H1 (cell line): ENCODE measurements at places on chromosomes 13 and 19.

- no peak for DNase-seq
Observed at GRCh38 chr19:33440241-33440640, 66.7 kb downstream of the CEBPG start.

- no peak for DNase-seq
Observed at GRCh38 chr13:105220881-105221280, 1314.6 kb downstream of the EFNB2 start.

DNA sequence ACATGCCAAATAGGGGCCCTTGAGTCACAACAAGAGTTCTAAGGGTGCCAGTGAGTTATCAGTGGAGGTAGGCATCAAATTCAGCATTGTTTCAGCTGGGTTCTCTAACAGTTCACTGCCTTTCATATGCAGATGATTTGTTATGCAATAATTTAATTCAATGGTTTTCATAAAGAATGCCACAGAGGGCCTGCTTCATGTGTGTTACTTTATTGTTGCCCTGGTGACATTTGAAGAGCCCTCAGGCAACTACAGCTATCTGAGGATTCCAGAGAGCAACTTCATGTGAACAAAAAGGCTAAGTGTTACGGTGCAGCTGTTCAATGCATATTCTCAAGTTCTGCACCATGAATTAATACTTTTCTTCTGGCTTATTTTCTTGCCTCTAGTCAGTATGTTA is 43.1 kb upstream of the STARD13 start:
- no peak for DNase-seq

DNA sequence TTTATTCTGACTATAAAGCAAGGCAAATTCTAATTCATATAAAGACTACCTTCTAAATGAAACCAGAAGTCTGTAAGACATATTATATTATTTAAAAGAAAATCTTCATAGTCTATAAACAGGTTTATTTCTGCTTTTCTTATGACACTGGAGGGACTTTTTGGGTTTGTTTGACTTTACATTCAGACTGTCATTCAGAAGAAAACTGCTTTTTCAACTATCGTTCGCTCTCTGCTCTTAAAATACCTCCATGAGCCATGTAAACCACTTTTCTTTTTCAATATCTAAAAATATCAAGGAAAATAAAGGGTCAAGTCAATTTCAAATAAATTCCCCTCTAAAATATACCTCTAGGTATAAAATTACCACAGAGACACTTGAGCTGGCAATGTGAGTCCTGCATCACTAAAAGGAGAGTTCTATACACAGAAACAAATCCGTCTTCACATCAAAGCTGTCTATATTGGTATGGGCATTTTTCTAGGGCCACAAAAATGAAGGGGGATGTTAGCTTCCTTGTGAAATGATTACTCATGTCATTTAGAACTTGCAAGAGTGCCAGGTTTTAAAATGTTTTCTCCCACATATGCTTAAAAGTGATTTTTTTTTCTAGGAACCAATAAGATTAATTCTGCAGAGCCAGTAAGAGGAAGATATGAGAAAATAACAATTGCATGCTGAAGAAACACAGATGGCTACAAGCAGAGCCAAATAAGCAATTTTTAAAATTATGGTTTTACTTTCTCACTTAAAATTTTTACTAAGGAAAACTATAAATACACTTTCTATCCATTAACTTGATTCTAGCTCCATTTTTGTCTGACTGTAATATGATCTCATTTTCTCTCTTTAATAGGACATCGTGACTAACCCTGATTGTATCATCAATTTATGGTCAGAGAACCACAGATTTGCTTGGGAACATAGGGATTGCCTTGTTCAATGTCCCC is 181.8 kb downstream of the TBC1D4 start:
- DNase-seq = no peak

GRCh38 chr13:33678906-33679657 is 138.9 kb upstream of the RFC3 start:
- no peak for DNase-seq

DNA sequence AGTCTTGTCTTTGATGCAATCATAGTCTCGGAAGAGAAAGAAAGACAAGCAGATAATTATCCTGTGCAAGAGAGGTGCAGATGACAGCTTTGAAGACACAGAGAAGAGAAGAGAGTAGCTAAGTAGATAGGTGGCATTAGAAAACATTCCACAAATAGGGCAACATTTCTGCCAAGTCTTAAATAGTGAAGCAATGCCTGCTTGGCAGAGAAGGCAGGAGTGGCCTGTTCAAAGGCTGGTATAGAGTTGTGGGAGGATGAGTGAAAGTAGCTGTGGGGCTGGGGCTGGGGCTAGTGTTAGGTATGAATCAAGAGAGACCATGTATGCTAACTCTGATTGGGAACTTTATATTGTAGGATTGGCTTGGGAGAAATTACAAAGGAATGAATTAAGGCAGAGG is 305.5 kb downstream of the DNAJC15 start:
- DNase-seq = no peak

DNA sequence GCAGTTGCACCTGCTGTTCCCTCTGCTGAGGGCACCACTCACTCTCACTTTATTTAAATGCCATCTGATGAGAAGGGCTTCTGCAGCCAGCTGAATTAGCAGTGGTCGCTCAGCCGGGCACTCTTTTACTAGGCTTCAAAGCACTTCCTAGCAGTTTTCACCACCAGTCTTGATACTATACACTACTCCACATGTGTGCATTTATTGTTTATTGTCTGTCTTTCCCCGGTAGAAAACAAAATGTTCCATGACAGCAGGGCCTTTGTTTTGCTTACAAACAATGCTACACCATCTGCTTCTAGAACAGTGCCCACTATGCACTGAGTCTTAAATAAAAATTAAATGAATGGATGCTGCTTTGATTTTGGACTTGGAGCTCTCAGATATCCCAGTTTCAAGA is 404.9 kb downstream of the FGF14 start:
- no peak for DNase-seq

- no peak for DNase-seq
Observed at GRCh38 chr13:37011002-37011401, 10.4 kb downstream of the EXOSC8 start.

GRCh38 chr13:90746230-90746629 is 601.3 kb upstream of the MIR17HG start:
- no peak for DNase-seq

DNA sequence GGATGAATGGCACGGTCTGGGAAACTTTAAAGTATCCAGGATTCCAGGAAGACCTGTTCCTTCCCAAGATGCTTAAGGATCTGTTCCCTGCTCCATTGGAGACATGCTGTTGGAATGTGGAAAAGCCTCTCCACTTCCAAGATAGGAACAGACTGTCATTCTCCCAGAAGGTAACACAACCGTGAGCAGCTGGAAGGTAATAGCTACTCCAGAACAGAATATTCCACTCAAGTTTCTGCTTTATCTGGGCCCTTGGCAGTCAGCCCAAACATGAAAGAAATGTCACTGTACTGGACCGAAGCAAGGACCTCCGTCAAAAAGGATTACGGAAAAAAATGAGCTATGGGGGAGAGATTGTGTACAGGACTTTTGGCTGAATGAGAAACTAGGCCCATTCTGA is 420.9 kb upstream of the NBEA start:
- DNase-seq = no peak

GRCh38 chr13:106558527-106558926 is 9.4 kb downstream of the ARGLU1 start:
- DNase-seq = no peak

- DNase-seq = peak; percentile 11
Observed at GRCh38 chr19:28430214-28430613, 782.7 kb downstream of the UQCRFS1 start.

GRCh38 chr13:33945477-33945876 is 127.5 kb downstream of the RFC3 start:
- no peak for DNase-seq

DNA sequence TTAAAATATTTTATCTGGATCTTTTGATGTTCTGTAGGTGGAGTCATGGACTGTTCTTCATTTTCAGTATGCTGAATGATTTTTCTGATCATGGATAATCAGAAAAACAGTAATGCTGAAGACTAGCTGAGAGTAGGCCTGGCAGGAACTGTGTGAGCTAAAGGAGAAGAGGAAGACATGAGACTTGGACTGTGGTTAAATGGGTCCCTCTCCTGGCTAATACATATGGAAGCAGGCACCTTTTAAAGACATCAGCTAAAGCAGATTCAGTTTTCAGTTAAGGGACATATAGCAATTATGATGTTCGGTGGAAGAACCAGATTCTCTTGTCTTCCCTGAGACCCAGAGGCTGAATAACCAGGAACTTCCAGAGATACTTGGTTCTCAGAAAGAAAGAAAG is 169.4 kb downstream of the OLFM4 start:
- DNase-seq = no peak

DNA sequence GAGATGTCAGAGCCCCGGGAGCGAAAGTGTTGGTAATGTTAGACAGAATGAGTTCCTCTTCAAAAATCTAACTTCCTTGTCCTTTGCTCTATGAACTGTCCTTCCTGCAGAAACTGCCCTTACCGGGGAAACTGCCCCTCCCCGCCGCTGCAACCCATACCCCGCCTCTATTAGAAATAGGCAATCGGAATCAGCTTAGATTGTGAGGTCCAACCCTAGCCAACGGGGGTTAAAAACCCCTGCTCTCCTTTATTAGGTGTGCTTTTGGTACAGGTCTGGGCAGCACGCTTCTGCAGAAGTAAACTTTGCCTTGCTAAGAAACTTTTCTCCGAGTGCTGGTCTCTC is 11.5 kb upstream of the CAPNS1 start:
- no peak for DNase-seq

DNA sequence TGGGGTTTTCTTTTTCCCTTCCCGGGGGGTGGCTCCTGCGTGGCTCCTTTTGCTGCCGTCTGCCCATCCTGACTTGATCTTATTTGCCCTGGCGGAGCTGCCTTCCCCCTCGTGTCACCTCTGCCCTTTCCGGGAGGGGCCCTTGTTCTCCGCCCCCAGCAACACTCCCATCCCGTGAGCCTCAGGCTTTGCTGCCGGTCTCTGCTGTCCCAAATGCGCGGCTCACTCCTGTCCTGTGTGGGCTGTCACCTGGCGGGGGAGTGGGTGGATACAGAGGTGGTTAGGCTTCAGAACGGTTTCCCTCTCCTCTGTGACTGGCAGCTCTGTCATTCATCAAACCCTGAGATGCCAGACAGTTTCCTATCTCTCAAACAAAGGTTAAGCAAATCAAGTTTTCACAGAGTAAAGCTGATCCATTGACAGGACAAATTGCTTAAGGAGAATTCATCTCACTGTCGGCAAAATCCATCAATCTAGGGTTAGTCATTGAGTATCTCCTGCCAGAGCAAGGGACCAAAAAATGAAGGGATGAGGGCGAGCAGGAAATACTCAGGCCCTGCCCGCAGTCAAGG is 84.0 kb downstream of the ANKRD10 start:
- no peak for DNase-seq

DNA sequence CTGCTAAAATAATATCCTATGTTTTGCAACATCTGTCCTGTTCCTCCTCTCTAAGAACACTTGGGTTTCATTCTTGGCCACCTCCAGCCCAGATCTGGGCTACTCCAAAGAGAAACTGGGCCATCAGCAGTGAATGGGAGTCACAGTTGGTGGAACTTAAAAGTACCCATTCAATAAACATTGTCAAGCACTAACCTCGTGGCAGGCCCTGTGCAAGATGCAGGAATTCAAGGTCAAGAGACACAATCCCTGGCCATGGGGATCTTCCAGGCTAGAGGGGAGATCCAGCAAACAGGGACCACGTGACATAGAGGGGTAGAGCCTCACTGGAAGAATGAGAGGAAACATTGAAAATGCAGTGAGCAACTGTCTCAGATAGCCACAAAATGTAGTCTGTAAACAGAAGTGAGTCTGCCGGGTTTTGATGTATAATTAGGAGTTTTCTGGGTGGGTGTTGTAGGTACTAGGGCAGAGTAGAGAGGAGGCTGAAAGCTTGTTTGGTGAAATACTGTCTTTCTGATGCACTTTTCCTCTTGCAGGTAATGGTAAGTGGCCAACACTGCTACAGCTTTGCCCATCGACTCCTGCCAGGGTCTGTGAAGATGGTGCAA is 14.8 kb upstream of the EID2 start:
- DNase-seq = no peak

GRCh38 chr19:4096049-4096892 is 27.7 kb downstream of the MAP2K2 start:
- DNase-seq = no peak

DNA sequence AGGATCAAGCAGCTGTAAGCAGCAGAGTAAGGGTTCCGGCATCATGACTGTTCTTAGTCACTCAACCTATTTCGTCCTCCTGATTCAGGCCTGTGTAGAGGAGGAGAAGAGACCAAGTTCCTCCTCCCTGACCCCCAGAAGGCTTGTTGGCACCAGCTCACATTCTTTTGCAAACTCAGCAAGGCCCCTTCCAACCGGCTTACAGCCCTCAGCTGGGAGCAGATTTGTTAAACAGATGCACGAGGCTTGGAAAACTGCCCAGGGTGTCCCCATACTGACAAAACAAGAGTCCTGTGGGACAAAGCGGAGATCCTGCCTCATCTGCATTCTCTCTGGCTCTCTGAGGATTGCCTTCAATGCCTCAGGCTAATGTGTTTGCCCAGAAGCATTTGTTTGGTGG is 113.2 kb upstream of the SOX21 start:
- DNase-seq = peak; percentile 86

- DNase-seq = no peak
Observed at GRCh38 chr19:42279155-42279901, 10.3 kb downstream of the CIC start.

DNA sequence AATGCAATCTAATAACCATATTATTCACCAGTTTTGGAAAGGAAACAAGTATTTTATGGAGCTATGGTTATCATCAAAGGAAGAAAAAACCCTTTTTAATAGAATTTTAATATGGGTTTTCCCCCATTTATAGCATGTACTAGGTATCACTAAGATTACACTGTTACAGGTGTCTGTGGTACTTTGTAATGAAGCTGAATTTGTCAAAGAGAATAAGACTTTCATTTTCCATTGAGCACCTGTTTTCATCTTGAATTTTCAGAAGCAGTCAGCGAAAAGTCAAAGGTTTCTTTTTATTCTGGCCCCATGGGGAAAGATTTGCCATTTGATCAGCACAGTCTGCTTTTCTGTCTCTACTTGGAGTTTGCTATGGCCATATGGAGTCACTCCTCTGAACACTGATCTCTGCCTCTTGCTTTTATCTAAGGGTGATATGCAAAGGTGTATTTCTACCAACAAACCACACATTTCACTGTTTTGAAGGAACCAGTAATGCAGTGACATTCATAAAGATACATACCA is 590.0 kb downstream of the DCT start:
- DNase-seq = no peak

DNA sequence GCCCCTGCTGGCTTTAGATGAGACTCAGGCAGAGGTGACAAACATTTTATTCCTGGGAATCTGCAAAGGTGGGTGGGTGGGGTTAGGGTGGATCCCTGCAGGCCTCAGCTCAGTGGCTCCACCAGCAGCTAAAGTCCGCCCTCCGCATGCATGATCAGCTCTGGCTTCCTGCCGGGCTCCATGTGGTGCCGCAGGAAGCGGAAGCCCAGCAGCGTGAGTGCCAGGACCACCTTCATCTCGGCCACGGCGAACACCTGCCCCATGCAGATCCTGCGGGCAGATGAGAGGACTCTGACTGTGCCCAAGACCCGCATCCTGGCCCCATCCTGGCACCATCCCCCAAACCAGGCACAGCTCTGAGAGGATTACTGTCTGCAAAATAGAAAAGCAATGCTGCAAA is 26.3 kb downstream of the CYP4F2 start:
- no peak for DNase-seq
